ENCODE measurements at places on chromosomes 1 and 21.

- DNase-seq, result no peak
Observed at GRCh38 chr1:1183221-1183747, 9.6 kb downstream of the TTLL10 start.

- no peak for DNase-seq
Observed at GRCh38 chr1:54464031-54464476, 57.9 kb upstream of the SSBP3 start.

GRCh38 chr1:63148825-63149645 is 173.3 kb upstream of the FOXD3 start:
- no peak for DNase-seq

GRCh38 chr1:8284127-8284526 is 33.8 kb upstream of the SLC45A1 start:
- no peak for DNase-seq

GRCh38 chr1:61253912-61254633 is 171.7 kb downstream of the NFIA start:
- no peak for DNase-seq

DNA sequence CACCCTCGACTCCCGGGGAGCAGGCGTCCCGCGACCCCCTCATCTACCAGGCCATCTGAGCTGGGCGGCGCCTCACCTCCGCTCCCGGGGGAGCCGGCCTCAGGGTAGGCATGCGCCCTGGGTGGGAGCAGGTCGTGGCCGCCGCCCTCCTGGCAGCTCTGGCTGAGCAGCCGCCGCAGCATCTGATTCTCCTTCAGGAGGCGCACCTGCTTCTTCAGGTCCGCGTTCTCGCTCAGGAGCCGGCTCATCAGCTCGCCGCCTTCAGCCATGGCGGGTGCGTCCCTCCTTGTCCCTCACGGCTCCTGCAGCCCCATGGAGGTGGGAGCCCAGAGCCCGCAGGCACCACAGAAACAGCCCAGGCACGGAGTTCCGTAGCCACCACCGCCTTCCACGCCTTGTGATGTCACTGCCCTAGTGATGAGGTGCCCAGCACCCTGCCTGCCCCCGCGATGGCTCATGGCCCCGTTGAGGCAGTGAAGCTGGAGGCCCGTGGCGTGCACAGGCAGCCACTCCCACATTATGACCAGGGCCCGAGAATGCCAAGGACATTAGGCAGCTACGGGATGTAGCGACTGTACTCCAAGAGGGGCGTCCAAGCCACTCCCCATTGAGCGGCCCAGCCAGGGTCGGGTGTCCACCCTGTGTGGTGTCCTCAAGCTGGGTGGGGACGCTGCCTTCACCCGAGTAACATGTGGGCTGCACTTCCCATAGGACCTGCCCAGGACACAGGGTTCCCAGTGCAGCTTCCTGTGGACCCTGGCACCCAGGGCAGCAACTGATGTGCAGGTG is 1.5 kb downstream of the SPATC1L start:
- no peak for DNase-seq

GRCh38 chr1:30028283-30028682 is 695.1 kb downstream of the MATN1 start:
- DNase-seq, result no peak
